Vagina (tissue), 2 donors: ENCODE measurements at places on chromosomes 7 and 10. TPM values are rescaled to one million over a fixed set of nuclear protein-coding genes. Genes with fewer than 3 reads are reported as not detected.

SERPINE1 gene
- 14.7 TPM for total RNA-seq

ARHGAP22 gene
- total RNA-seq, result 3.2 TPM

ADRB1 gene
- total RNA-seq, result not detected

TAS2R4 gene
- 1.5 TPM for total RNA-seq

CLCN1 gene
- total RNA-seq, result not detected

OR13A1 gene
- not detected for total RNA-seq

GPR15LG gene
- total RNA-seq, result 98.0 TPM

HGF gene
- total RNA-seq, result 15.0 TPM

AOAH gene
- total RNA-seq, result 7.4 TPM

SMIM30 gene
- 15.7 TPM for total RNA-seq

VENTX gene
- total RNA-seq, result 0.98 TPM

TWIST1 gene
- total RNA-seq, result 11.5 TPM

PPP1R17 gene
- total RNA-seq, result not detected

GJD4 gene
- not detected for total RNA-seq

STAMBPL1 gene
- 15.7 TPM for total RNA-seq

TMEM168 gene
- 30.2 TPM for total RNA-seq

SFTPA1 gene
- total RNA-seq, result 2.9 TPM

VGF gene
- 1.2 TPM for total RNA-seq
